Activated CD4-positive, alpha-beta T cell treated with anti-CD3 and anti-CD28 coated beads for 36 hours (primary cell): ENCODE measurements at places on chromosomes 2 and 18.

DNA sequence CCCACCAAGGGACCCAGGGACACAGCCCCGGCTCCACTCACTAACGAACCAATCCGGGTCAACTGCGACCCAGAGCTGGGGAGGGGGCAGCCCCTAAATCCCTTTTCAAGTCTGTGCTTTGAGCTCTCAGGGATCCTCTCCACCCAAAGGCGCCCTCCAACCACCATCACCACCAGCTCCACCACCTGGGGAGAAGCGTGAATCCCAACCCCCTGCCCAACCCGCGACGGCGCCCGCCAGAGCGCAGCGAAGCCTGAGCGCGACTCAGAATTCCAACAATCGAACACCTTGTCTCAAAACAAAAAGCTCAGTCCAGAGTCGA, 497 bp downstream of the DSC3 start:
- peak; percentile 5 for DNase-seq
- peak overlapping the region; percentile 49 for H3K4me3 ChIP-seq
- peaks cover 7% of the 10 kb centered on the region for H3K4me1 ChIP-seq
- peaks cover 3% of the 10 kb centered on the region for H3K36me3 ChIP-seq
- no peak overlapping the region for H3K27ac ChIP-seq
- H3K27me3 ChIP-seq = peaks cover 54% of the 10 kb centered on the region

DNA sequence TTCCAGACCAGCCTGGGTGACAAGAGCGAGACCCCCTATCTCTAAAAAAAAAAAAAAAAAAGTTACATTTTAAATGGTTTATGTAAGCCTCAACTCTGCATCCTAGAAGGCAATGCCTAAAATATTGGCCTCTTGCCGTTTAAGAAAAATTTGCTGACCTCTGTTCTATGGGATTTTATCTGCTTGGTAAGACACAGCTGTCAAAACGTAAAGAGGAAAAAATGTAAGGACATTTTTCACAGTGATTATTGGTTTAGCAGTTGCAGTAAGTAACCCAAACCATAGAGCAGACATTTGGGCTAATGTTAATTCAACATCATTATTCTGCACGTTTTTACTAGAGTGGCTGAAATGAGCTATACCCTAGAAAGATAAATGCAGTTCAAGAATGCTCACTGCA, 14.4 kb upstream of the E2F6 start:
- peaks cover 2% of the 10 kb centered on the region for H3K36me3 ChIP-seq
- H3K27me3 ChIP-seq = peaks cover 43% of the 10 kb centered on the region
- no peak for DNase-seq

GRCh38 chr2:15115776-15116175, 445.4 kb downstream of the NBAS start:
- H3K27me3 ChIP-seq = no peaks in the 10 kb centered on the region
- H3K4me1 ChIP-seq = peaks cover 8% of the 10 kb centered on the region
- no peak for DNase-seq
- no peak overlapping the region for H3K4me3 ChIP-seq

DNA sequence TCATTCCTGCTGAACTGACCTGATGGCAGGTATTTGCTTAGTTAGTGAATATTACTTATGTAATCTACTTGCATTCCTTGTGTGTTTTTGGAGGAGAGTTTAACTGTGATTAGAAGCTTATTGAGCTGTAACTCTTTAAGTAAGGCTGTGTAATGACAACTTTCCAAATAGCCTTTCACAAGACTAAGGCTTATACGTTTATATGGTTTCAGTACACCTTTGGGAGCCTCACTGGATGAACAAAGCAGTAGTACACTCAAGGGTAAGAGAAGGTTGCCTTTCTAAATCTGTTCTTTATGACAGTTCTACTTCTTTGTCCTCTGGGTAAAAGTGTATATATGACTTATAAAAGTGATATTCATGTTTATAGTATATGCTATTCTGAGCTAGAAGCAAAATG, 4.3 kb downstream of the ITPRID2 start:
- no peak for DNase-seq
- H3K4me3 ChIP-seq = no peak overlapping the region
- no peak overlapping the region for H3K27ac ChIP-seq
- peaks cover 2% of the 10 kb centered on the region for H3K27me3 ChIP-seq

GRCh38 chr18:58228176-58228575, 184.2 kb downstream of the NEDD4L start:
- DNase-seq = no peak
- peaks cover 2% of the 10 kb centered on the region for H3K27me3 ChIP-seq
- no peak overlapping the region for H3K4me3 ChIP-seq
- H3K36me3 ChIP-seq = no peaks in the 10 kb centered on the region
- no peak overlapping the region for H3K27ac ChIP-seq
- peaks cover 6% of the 10 kb centered on the region for H3K4me1 ChIP-seq

- peaks cover 2% of the 10 kb centered on the region for H3K27me3 ChIP-seq
- no peaks in the 10 kb centered on the region for H3K4me1 ChIP-seq
- H3K27ac ChIP-seq = no peak overlapping the region
- H3K36me3 ChIP-seq = no peaks in the 10 kb centered on the region
- DNase-seq = no peak
- H3K4me3 ChIP-seq = no peak overlapping the region
Observed at GRCh38 chr2:95356821-95357700, 45.4 kb upstream of the FAHD2A start.

DNA sequence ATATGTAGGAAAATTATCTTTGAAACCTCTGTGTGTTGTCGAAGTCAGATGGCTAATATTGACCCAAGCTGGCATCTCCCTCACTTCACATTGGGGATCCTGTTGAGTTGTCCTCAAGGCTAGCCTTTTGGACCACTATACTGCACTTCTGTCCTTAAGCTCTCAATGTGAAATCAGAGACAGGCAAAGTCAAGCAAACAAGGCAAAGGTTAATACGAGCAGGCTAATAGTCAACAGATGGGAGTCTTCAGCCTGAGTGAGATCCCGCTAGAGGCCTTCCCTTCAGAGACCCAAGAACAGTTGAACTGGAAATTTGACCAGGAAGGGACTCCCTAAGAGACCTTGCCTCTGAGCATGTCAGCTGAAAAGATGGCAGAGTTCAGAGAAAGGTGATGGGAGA, 475.4 kb downstream of the PARD3B start:
- H3K4me3 ChIP-seq = no peak overlapping the region
- no peaks in the 10 kb centered on the region for H3K27me3 ChIP-seq
- no peak overlapping the region for H3K27ac ChIP-seq
- H3K36me3 ChIP-seq = no peaks in the 10 kb centered on the region

DNA sequence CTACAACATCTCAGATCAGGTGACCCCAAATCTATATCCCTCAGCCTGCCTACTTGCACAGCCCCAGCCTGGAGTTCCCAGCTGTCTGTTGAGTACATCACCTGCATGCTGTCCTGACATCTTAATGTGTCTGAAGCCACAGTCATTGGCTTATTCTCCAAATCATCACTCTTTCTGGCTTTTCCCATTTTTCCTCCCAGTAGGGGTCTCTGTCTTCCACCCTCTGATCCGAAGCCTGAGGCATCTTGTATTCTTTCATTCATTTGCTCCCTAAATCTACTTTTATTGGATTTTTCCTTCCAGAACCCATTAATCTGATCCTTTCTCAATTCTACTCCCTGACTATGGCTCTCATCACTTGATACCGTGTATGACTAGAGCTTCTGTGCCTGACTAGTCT, 332.9 kb upstream of the DCC start:
- H3K36me3 ChIP-seq = no peaks in the 10 kb centered on the region
- no peaks in the 10 kb centered on the region for H3K4me1 ChIP-seq
- no peak for DNase-seq
- no peak overlapping the region for H3K27ac ChIP-seq
- peaks cover 2% of the 10 kb centered on the region for H3K27me3 ChIP-seq

- H3K4me3 ChIP-seq = no peak overlapping the region
- no peak overlapping the region for H3K27ac ChIP-seq
- H3K4me1 ChIP-seq = no peaks in the 10 kb centered on the region
- DNase-seq = no peak
- H3K27me3 ChIP-seq = peaks cover 2% of the 10 kb centered on the region
Observed at GRCh38 chr2:132550946-132551345, 119.1 kb downstream of the LYPD1 start.

- peaks cover 3% of the 10 kb centered on the region for H3K36me3 ChIP-seq
- H3K4me3 ChIP-seq = no peak overlapping the region
- H3K27me3 ChIP-seq = peaks cover 15% of the 10 kb centered on the region
- H3K27ac ChIP-seq = no peak overlapping the region
Observed at GRCh38 chr2:58261209-58261608, 20.1 kb upstream of the FANCL start.

GRCh38 chr2:129861666-129862288, 117.7 kb upstream of the RAB6C start:
- DNase-seq = no peak
- no peak overlapping the region for H3K27ac ChIP-seq
- H3K4me3 ChIP-seq = no peak overlapping the region
- no peaks in the 10 kb centered on the region for H3K27me3 ChIP-seq
- no peaks in the 10 kb centered on the region for H3K36me3 ChIP-seq

DNA sequence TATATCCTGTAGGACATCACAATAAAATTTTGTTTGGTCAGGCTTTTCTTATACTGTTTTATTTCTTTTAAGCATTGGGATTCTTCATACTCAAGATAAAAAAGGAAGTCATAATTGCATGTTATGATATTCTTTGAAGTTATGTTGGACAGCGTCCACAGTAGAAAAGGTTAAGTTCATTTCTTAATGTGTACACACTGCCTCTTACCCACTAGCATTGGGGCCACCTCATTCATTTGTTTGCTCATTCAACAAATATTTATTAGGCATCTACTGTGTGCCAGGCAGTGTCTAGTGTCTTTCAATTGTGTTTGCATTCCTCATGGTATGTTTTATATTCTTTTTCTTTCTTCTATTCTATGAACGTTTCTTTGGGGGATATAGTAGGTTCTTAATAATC, 70.2 kb downstream of the PTPRM start:
- H3K4me1 ChIP-seq = no peaks in the 10 kb centered on the region
- no peak overlapping the region for H3K27ac ChIP-seq
- H3K4me3 ChIP-seq = no peak overlapping the region
- peaks cover 2% of the 10 kb centered on the region for H3K27me3 ChIP-seq
- H3K36me3 ChIP-seq = no peaks in the 10 kb centered on the region

GRCh38 chr2:142008135-142008744, 122.6 kb downstream of the LRP1B start:
- no peak overlapping the region for H3K27ac ChIP-seq
- no peak for DNase-seq
- H3K36me3 ChIP-seq = no peaks in the 10 kb centered on the region
- H3K4me1 ChIP-seq = no peaks in the 10 kb centered on the region
- H3K27me3 ChIP-seq = no peaks in the 10 kb centered on the region

DNA sequence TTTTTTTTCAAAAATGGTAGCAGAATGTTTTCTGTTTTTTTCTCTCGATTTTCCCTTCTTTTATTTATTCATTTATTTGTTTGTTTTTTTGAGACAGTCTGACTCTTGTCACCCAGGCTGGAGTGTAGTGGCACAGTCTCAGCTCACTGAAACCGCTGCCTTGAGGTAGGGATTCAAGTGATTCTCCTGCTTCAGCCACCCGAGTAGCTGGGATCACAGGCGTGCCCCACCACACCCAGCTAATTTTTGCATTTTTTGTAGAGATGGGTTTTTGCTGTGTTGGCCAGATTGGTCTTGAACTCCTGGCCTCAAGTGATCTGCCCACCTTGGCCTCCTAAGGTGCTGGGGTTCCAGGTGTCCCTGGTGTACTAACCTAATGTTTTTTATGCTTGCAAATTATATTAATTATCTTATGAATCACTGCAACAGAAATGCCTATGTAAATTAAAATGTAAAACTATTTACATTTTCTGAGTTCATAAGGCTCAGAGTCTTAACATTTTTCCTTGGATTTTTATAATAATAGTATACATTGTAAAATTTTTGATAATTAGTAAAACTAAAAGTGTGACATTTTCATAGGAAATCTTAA, 19.2 kb downstream of the MTA3 start:
- no peak overlapping the region for H3K4me3 ChIP-seq
- H3K4me1 ChIP-seq = peaks cover 18% of the 10 kb centered on the region
- H3K27ac ChIP-seq = no peak overlapping the region

GRCh38 chr2:128390991-128391630, 72.4 kb upstream of the HS6ST1 start:
- H3K27ac ChIP-seq = no peak overlapping the region
- H3K27me3 ChIP-seq = no peaks in the 10 kb centered on the region
- H3K36me3 ChIP-seq = no peaks in the 10 kb centered on the region
- DNase-seq = no peak
- no peaks in the 10 kb centered on the region for H3K4me1 ChIP-seq
- H3K4me3 ChIP-seq = no peak overlapping the region
